ENCODE measurements at places on chromosomes 1 and 21. TPM values are rescaled to one million over a fixed set of nuclear protein-coding genes. Genes with fewer than 3 reads are reported as not detected.

The SLFNL1 gene
- 0.28 TPM for total RNA-seq

The RYR2 gene
- not detected for total RNA-seq

The BGLAP gene
- total RNA-seq = 0.32 TPM

The MAGI3 gene
- 15.1 TPM for total RNA-seq

The SH3BGRL3 gene
- total RNA-seq = 35.7 TPM

The GALNT2 gene
- total RNA-seq = 90.9 TPM

The TCHH gene
- total RNA-seq = not detected

The OR10J1 gene
- not detected for total RNA-seq

The RUNX1 gene
- total RNA-seq = 5.4 TPM

The GUCA2A gene
- not detected for total RNA-seq

The SHISA4 gene
- total RNA-seq = 10.4 TPM

The GBP7 gene
- not detected for total RNA-seq

The FAAH gene
- 0.46 TPM for total RNA-seq

The CNTN2 gene
- not detected for total RNA-seq
